Fibroblast of skin of right biceps (primary cell): ENCODE measurements at places on chromosomes 2 and 18.

DNA sequence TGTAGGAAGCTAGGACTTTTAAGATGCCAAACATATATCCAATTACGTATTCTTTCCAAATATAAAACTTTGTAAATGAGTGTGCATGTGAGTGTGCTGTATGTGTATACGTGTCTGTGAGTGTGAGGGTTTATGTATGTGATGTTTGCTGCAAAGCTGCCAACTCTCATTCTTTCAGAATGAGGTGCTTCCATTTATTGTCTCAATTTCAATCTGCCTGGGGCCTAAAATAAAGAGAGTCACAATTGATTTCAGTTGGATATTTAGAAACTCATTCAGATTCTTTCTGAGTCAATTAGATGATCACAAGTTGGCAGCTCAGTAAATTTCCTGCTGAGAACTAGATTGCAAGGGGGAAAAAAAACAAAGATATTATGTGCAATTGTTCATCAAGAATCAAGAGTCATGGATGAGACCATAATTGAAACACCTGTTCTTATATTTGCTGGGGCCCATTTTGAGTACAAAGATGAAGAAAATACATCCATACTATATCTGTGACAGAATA, 621.2 kb upstream of the ACVR2A start:
- peak; percentile 5 for DNase-seq

- DNase-seq: peak; percentile 28
These were observed 138.7 kb upstream of the L3MBTL4 start for GRCh38 chr18:6553234-6553900.

- DNase-seq: no peak
These were observed 79.0 kb downstream of the CRACDL start for GRCh38 chr2:98857001-98857400.

- no peak for DNase-seq
These were observed 178.1 kb downstream of the FAM210A start for GRCh38 chr18:13548106-13548819.

GRCh38 chr2:240603846-240604245, 17.3 kb downstream of the CAPN10 start:
- DNase-seq: no peak

GRCh38 chr2:165431014-165431413, 38.5 kb upstream of the CSRNP3 start:
- no peak for DNase-seq

GRCh38 chr2:201151127-201151981, 31.6 kb upstream of the CASP10 start:
- peak; percentile 95 for DNase-seq

GRCh38 chr2:216583147-216583546, 50.1 kb upstream of the IGFBP2 start:
- DNase-seq: peak; percentile 91

DNA sequence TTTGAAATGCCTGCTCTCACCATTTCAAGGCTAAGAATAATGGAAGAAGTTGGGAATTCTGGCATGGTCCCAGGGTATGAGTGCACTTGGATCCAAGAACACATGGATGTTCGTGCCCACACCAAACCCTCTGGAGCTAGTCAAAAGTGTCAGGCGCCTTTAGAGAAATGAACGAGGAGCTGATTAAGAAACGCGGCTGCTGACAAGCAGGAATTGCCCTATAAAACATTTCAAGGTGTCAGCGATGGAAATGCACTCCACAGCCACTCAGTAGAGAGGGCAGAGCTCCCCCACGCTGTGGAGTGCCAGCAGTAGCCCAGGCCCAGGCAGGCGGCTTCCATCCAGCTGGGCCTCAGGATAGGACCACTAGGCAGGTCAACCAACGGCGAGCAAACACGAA, 213.7 kb downstream of the TTC32 start:
- DNase-seq: no peak

- peak; percentile 51 for DNase-seq
These were observed 287.4 kb upstream of the EPAS1 start for GRCh38 chr2:46009772-46010171.

- DNase-seq: no peak
These were observed 262.4 kb downstream of the INSIG2 start for GRCh38 chr2:118350621-118351020.

- peak; percentile 40 for DNase-seq
These were observed 811 bp upstream of the SCG2 start for GRCh38 chr2:223602972-223603371.

GRCh38 chr2:26409785-26410184, 8.1 kb downstream of the DRC1 start:
- DNase-seq: no peak

DNA sequence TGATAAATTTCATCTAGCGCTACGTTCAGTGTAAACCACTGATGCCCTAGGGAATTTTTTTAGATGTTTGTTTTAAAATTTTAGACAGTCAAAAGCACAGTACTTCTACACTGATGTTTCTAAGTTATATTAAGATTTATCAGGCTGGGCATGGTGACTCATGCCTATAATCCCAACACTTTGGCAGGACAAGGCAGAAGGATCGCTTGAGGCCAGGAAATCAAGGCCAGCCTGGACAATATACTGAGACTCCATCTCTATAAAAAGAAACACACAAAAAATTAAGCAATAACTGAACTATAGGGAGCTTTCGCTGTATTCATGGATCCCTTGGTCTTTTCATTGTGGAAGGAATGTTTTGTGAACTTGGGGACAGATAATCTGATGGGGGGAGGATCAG, 50.6 kb upstream of the MAPRE2 start:
- peak; percentile 20 for DNase-seq

DNA sequence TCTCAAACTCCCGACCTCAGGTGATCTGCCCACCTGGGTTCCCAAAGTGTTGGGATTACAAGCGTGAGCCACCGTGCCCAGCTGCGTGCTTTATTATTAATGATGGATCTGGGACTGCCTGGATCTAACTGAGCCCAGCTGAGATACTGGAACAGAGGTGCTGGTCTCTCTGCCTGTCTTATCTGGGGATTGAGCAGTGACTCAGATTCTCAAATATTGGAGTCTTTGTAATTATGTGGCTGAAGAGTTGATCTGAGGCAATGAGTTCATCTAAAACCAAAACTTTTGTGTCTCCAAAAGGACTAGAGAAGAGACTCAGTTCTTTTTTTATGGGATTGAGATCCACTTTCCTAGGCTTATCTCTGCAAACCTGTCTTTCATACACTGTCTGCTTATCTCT, 16.3 kb downstream of the PLEKHB2 start:
- DNase-seq: peak; percentile 1

DNA sequence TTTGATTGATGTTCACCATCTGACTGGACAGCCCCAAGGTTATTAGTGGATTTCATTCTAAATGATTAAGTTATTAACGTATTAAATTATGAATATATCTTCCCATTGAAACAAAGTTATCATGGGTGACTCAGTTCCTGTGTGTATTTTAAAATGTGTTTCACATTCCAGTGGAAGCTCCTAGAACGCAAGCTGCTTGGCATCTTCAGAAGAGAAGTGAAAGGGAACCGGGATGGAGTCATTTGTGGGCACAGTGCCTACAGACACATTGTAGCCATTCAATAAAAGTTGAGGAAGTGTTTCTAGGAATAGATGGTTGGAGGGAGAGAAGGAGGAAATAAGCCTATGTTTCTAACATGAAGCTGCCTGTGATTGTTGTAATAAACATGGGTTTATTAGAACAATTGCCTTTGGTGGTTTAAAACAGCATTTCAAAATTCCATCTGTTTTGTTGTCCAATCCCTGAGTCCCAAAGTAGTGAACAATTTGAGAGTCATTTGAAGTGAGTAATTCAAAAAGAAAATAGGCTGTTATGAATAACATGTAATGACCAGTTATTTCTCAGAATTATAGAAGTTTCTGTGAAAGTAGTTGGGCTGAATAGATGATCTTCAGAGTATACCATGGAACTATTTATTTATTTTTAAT, 143.5 kb downstream of the PKP4 start:
- DNase-seq: peak; percentile 93

DNA sequence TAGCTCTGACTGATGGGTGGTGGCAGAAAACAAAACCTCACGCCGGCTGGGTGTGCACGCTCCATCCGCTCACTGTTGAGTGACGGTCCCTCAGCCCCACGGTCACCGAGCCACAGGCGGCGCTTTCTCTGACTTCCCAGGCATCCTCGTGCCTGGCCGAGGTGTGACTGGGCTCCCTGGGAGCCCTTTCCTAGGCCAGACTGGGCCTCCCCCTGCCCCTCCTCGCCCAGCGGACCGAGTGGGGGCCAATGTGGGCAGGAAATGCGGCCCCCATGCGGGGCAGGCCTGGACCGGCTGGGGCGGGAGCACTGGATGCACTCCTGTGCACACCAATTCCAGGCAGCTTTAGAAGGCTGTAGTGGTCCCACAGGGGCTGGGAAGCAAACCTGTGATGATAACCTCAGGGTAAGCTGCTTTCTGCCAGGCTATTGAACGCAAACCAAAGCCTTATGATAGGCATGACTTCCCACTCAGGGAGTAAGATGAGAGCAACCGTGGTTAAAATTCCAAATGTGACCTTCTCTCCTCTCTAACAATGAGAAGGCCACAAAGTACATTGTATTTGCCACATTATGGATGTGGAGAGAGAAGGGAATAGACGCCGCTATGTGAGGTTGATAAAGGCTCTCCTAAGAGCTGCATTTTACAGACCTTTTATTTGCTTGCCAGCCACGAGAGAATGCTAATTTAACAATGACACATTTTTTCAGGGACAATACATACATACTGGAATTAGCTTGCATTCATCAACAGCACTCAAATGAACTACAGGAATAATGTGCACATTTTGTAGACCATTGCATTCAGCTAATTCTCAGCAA, 83.9 kb upstream of the PGAP1 start:
- no peak for DNase-seq

DNA sequence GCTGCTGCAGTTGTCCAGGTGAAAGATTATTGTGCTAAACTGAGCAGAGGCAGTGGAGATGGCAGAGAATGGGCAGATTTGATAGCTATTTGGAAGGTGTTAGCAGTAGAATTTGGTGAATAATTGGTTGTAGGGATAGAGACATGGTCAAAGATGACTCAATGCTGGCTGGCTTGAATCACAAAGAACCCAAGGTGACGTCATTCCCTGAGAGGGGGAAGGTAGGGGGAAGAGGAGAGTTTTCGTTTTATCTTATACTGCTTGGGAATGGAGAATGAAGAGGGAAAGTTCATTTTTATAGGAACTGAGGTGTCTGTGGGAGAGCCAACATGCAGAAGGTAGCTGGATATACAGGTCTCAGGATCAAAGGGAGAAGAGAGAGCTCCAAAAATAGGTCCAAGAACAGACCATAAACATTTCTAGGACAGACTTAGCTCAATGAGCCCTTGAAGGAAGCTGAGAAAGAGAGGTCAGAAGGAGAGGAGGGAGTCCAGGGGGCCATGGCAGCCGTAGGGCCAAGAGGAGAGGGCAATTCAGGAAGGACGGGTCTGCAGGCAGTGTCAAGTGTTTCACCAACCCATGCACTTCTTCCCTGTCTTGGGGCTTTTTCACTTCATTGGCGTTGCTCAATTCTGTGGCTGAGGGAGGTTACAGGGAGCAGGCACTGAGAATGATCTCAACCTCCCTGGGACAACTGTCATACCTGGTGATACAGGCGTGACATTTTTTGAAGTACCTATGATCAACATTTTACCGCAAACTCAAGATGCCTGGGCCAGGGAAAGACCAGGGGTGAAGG, 281.3 kb downstream of the TDRD15 start:
- DNase-seq: peak; percentile 19

- DNase-seq: no peak
These were observed 334.6 kb upstream of the KLHL29 start for GRCh38 chr2:23050388-23050787.
